NCI-H2107 (cell line): ENCODE measurements at places on chromosomes 16 and 17.

DNA sequence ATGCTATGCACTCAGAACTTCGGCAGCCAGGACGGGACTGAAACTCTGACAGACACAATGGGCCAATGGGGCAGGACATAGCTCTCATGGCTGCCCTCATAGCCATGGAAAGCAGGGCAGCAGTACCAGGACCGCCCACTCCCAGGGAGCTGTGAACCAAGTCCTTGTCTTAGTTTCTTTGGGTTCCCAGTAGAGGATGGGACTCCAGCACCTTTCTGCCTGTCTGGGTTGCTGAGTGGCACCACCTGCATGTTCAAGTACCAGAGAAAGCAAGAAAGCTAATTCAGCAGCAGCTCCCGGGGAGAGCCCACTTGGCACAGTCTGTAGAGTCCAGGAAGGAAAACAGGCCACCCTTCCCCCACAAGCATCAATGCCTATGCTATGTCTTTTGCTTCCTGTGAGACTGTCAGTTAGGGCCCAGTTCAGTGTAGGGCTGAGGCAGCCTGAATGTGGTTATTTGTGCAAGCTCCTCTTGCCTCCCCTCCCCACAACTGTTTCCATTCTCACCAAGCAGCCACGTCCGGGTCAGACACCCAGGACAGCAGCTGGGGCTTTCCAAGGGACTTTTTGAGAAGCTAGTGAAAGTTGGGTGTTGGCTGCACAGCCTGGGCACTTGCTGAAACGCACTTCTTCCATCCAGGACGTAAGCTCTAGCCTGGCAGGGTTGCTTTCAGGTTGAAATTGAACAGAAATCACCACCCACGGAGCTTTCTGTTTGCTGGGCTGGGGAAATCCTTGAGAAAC is 7.8 kb downstream of the SUPT4H1 start:
- DNase-seq: no peak

DNA sequence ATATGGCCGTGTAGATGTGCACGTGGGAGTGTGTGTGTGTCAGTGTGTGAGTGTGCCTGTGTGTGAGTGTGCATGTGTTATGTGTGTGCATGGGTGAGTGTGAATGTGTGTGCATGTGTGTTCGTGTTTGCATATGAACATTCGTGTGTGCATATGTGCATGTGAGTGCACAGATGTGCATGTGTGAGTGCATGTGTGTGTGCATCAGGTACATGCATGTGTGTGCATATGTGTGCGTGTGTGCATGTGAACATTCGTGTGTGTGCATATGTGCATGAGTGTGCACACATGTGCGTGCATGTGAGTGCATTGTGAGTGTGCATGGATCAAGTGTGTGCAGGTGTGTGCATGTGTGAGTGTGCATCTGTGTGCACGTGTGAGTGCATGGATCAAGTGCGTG is 2.5 kb upstream of the TPSAB1 start:
- no peak for DNase-seq

- no peak for DNase-seq
Observed at GRCh38 chr16:89013692-89014402, 36.8 kb upstream of the CBFA2T3 start.

- DNase-seq: no peak
Observed at GRCh38 chr17:12985431-12986293, 32.2 kb downstream of the ELAC2 start.

- DNase-seq: no peak
Observed at GRCh38 chr16:57999366-57999970, 1.0 kb downstream of the ZNF319 start.

- DNase-seq: no peak
Observed at GRCh38 chr17:54899721-54900456, 763 bp upstream of the TOM1L1 start.

GRCh38 chr16:17543073-17543472 is 72.3 kb upstream of the XYLT1 start:
- no peak for DNase-seq

- no peak for DNase-seq
Observed at GRCh38 chr16:31043352-31043751, 10.0 kb downstream of the STX4 start.

DNA sequence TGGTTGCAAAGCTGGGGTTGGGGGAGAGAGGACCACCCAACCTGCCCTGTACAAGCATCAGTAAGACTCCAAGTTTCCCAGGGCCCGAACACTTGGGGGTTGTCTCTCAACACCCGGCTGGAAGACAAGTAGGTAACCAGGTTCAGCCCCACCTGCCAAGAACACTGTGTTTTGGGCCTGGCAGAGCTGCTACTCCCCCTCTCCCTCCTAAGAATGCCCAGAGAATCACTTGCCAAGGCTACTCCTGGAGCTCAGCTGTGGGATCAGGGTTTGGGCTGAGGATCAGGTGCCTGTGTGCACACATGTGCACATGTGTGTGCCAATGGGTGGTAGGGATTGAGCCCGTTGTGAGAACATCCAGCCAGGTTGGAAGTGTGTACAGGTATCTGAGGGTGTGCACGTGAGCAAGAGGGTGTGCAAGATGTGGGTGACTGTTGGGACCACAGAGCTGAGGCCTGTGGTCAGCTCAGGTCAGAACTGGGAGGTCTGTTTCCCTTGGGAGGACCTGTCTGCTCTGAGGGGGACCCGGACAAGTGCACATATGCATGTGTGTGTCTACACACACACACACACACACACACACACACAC is 2.3 kb downstream of the HSD11B2 start:
- no peak for DNase-seq

DNA sequence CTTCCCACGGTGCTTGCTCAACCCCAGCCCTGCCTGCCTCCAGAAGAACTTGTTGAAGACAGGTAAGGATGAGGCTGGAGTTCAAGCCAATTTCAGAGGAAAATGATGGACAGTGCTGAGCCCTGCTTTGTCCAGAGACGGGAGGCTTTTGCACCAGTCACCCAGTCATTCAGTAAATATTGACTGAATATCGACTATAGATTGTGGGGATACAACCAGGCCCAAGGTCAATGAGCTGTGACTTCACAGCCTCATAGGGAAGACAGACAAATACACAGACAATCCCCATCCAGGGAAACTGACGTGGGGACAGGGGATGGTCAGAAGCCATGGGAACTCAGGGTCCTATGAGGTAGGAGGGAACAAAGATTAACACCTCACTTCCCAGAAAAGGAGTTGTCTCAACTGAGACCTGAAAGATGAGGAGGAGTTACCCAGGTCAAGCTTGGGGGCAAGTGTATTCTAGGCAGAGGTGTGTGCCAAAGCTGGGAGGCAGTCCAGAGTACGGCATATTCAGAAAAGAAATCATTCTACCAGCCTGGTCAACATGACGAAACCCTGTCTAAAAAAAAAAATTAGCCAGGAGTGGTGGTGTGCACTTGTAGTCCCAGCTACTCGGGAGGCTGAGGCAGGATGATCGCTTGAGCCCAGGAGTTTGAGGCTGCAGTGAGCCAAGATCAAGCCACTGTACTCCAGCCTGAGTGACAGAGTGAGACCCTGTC is 5.9 kb upstream of the DOC2A start:
- no peak for DNase-seq

- DNase-seq: no peak
Observed at GRCh38 chr16:81483064-81483969, 38.7 kb downstream of the CMIP start.

GRCh38 chr16:17312094-17312710 is 158.6 kb downstream of the XYLT1 start:
- DNase-seq: no peak

DNA sequence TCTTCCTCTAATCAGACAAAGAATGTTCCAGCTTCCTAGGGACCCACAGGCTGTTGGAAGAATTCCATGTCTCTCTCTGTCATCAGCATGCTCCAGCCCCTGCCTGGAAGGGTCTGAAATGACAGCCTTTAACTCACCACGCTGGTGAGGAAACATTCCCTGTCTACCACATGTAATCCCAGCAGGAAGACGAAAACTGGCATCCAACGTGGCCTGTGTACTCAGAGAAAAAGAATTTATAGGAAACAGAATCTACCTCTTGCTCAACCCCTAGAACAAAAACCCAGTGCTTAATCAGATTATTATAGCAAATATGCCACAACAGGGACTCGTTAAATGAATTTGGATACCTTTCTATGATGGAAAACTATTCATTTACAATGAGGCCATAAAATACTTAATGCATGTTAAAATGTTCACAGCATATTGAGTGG is 147.3 kb upstream of the FOXF1 start:
- DNase-seq: no peak

- no peak for DNase-seq
Observed at GRCh38 chr16:17949141-17949981, 387.2 kb downstream of the NPIPA8 start.

GRCh38 chr17:4833178-4833940 is at the start of gene MINK1:
TSS of gene MINK1 (plus strand) at chr17:4833340. CDS start at chr17:4833584, 244 bp downstream.
- peak; percentile 53 for DNase-seq

DNA sequence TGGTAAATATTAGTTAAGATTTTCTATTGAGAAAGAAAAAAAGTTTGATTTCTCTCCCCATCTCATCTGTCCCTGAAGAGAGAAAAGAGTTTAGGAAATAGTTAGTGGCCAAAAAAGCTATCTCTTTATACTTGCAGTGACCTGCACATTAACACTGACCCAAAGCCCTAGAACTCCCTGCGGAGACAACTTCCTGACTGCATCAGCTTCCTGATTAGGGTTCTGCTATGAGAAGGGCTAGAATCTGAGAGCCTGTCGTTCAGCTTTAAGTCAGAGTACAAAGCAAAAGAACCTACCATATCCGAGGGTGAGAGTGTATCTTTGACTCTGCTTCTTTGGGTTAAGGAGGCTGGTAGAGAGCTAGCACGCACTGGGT is 24.7 kb downstream of the LIMD2 start:
- no peak for DNase-seq

GRCh38 chr17:12659500-12659899 is 6.2 kb upstream of the MYOCD start:
- no peak for DNase-seq

DNA sequence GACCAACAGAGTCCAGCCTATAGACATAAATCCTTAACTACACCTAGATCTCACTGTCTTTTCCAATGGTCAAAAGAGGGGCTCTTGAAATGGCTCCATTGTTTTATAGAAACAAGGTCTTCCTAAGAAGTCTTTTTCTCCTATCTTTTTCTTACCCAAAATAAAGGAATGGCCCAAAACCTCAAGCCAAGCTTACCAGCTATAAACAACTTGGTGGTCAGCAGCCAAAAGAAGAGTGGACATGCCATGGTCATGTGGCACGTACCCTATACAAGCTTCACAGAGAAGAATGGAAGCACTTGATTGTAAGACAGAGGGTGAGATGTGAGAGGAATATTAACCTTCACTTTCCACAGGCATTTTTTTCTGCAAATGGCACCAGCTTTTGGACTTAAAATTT is 82.1 kb upstream of the GNAO1 start:
- DNase-seq: no peak

DNA sequence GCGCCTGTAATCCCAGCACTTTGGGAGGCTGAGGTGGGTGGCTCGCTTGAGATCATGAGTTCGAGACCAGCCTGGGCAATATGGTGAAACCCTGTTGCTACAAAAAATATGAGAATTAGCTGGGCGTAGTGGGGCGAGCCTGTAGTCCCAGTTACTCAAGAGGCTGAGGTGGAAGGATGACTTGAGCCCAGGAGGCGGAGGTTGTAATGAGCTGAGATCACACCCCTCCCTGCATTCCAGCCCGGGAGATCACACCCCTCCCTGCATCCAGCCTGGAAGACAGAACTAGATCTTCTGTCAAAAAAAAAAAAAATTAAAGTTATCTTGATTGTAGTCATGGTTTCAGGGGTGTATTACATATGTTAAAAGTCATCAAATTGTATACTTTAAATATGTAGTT is 26.8 kb upstream of the GLG1 start:
- DNase-seq: no peak

DNA sequence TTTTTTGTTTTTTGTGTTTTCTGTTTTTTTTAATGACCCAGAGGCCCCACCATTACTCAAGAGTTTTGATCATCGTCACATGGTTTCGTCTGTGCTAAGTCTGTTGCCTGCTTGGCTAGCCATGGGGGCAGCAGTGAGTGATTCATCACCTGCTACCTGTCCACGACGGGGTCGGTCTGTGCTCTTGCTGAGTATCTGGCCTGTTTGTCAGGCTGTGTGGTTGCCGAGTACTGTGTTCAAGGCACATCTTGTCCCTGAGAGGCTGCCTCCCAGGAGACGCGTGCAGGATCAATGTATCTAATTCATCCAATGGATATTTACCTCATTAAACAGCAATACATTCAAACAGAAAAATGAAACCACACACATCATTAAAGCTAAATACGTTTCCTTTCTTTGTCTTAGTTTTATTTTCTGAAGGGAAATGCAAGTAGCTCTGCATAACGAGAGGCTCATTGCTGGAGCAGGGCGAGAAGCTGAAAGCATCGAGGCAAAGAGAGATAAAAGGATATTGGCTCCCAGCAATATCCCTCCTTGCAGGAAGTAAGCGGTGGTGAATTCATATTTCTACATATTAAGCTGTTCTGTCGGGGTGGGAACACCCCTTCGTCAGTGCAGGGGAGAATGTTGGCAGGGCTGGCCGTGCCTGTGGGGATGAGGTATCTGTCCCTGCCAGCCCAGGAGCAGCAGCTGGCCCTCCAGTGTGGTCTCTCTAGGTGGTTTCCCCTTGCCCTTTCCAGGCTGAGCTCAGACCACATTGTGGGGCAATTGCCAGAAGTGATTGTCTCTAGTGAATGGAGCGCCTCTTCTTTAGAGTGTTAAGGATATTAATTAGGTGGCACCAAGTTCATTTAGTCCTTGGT is 166.2 kb upstream of the ASIC2 start:
- no peak for DNase-seq

DNA sequence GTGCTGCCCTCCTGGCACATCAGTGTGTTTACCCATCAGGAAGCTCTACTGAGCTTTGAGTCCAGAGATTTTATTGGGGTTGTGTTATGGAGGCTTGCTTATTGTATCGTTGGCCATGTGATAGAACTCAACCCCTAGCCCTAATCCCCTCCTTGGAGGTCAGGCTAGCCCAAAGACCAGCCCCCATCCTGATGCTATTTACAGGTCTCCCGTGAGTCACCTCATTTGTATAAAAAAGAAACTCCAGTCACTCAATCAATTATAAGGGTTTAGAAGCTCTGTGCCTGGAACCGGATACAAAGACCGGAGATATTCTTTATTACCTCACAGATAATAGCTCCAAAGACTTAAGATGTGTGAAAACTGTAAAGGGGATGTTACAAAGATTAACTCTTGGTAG is 405.9 kb downstream of the CNTNAP4 start:
- no peak for DNase-seq

DNA sequence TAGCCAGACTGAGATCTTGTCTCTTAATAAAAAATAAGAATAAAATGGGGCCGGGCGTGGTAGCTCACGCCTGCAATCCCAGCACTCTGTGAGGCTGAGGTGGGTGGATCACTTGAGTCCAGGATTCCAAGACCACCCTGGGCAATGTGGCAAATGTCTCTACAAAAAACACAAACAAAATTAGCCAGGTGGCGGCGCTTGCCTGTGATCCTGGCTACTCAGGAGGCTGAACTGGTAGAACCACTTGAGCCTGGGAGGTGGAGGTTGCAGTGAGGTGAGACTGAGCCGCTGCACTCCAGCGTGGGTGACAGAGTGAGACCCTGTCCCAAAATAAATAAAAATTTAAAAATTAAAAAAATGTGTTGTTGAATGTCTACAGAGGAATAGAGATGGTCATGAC is 2.9 kb upstream of the DEF8 start:
- DNase-seq: no peak

- DNase-seq: no peak
Observed at GRCh38 chr16:57555831-57556230, 13.4 kb downstream of the ADGRG5 start.
